ENCODE measurements at places on chromosomes 4 and X. TPM values are rescaled to one million over a fixed set of nuclear protein-coding genes. Genes with fewer than 3 reads are reported as not detected.

DNA sequence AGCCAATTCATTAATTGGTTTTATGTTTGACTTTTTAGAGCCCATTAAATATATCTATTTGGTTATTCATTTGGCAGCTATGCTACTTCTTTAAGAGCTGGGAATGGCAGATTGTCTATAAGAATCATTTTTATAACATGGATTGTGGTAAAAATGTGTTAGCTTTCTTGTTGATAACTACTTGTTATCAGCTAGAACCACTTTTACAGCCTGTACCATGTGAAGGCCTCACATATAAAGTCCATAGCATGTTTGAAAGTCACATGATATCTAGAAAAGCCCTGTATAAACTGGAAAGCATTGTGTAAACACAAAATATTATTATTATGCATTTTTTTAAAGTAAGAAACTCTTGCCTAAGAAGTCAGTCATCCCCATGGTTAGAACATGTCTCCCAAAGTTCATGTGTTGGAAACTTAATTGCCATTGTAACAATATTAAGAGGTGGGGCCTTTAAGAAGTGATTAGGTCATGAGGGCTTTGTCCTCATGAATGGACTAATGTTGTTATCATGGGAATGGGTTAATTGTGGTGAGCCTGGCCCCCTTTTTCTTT is 110.9 kb upstream of the BMP2K start:
- no peak for DNase-seq

DNA sequence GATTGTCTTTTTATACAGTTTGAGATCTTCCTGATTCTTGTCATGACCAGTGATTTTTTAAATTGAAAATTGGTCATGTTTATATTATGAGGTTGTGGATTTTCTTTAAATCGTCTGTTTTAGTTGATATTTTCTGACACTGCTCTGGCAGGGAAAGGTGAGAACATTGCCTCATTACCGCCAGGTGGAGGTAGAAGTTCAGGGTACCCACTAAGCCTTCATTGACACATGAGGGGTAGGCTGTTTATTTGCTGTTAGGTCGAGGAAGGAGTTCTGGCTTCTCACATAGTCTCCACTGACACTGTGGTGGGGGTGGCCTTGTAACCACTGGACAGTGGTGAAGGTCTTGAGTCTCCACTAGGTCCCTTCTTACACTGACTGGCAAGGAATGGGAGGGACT is 117.6 kb upstream of the GPR101 start:
- DNase-seq: no peak

The PPP2R2C gene
- total RNA-seq: 18.3 TPM

The PNMA6A gene
- 1.4 TPM for total RNA-seq

Measured in posterior vena cava (tissue), 2 donors.